NCI-H1105 (cell line): ENCODE measurements at places on chromosomes 6 and 20.

GRCh38 chr6:151948002-151948743, 140.7 kb downstream of the ESR1 start:
- no peak for DNase-seq

- DNase-seq, result no peak
These were observed 152.7 kb downstream of the RNGTT start for GRCh38 chr6:88810701-88811100.

- DNase-seq, result no peak
These were observed 212.8 kb upstream of the CST7 start for GRCh38 chr20:24736131-24736843.

- DNase-seq, result no peak
These were observed 30.5 kb upstream of the DLGAP4 start for GRCh38 chr20:36275441-36276189.

DNA sequence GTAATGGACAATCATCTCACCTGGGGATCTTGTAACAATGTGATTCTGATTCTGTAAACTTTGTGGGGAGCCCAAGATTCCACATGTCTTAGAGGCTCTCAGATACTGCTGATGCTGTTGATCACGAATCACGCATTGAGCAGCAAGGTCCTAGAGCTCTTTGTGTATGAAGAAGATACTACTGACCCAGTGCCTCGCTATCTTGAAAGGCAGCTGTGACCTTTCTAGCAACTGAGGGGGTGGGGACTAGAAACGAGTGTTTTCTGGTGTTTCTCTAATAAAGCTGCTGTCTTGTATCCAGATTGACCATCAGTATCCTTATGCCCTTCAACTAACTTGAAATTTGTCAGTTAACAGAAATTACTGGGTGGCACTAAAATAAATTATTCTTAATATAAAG, 142.9 kb downstream of the MTHFD1L start:
- no peak for DNase-seq

DNA sequence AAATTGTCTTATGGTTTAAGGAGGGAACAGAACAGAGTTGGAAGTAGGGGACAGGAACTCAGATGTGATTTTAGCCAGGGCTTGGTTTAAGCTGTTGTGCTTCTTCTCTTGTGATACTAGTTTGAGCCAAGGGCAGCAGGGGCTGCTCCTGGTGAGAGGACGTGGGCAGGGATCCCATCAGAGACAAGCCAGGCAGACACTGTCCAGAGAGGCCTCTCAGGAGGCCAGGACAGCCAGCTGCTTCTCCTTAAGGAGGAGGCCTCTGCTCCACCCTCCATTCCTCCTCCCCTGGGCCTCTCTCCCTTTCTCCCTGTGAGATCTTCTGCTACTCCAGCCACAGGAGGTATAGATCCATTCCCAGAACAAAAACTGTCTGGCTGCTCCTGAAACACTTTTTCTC, 108.4 kb upstream of the MLN start:
- no peak for DNase-seq

GRCh38 chr6:3001773-3002293, 2.1 kb downstream of the NQO2 start:
- DNase-seq, result no peak

DNA sequence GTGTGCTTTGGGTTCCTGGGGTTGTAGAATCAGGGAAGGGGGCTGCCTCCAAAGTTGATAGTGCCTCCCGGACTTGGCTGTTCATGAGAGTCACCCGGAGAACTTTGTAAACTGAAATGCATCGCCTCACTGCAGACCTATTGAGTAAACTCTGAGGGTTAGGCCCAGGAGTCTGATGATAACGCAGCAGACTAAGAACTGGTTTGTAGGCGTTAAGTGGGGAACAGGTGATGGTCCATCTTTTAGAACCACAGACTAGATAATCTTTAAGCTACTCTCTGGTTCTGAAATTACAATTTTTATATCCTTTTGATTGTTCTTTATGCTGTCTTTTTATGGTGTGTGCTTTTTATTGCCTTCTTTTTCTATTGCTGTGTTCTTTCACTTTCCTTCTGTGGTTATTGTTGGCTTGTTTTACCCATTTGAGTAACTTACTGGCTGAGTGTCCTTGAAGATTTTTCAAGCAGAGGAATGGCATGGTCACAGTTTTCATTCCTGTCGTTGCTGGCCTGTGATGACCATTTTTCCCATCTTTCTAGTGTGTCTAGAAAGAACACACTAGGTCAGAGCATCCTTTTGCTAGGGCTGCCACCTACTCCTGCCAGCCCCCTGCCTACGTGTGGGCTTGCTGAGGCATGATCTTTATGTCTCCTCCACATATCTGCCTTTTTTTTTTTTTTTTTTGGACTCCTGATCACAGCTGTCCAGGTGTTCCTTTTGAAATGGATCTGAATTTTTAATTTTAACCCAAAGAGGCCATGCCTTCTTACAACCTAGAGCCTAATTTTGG, 30.9 kb downstream of the LRRC1 start:
- no peak for DNase-seq

DNA sequence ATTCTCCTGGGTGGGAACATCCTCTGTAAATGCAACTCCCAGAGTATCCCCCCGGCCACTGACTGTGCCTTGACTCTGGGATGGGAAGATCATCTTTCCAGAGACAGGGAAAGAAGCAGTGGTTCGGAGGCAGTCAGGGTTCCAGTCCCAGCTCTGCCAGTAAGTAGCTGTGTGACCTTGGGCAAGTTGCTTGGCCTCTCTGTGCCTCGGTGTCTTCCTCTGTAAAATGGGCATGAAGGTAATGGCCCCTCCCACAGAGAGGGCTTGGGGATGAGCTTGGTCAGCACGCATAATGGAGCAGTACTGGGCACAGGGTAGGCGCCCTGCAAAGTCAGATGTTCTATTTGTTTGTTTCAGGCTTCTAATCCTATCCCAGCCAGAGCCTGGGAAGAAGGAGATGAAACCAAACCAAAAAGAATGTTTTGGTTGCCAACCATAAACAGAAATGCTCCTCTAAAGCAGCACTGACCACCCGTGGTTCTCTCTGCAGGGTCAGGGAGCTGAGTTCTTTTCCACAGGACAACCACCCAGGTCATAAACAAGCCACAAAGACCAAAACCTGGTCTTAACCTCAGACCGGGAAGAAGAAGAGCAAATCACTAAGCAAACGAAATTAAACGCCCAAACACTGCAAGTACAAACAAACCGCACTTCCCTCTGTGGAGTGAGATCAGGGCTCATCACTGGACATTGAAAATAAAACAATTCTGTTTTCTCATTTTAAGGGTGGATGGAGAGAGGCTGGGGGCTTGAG, 381.0 kb upstream of the SULF2 start:
- no peak for DNase-seq

DNA sequence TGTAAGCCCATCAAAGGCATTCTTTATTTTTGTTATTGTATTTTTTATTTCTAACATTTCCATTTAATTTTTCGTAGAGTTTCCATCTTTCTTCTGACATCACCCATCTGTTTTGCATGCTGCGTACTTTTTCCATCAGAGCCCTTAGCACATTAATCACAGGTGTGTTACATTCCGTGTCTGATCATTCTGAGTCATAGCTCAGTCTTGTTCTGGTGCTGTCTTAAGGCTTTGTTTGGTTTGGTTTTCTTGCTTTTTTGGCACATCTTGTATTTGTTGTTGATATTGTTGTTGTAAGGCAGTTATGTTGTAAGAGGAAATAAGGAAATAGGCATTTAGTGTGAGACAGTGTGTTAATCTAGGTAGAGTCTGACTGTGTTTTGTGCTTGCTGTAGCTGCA, 214.6 kb upstream of the CDH4 start:
- no peak for DNase-seq

- no peak for DNase-seq
These were observed 52.7 kb downstream of the PYGB start for GRCh38 chr20:25300496-25301170.

DNA sequence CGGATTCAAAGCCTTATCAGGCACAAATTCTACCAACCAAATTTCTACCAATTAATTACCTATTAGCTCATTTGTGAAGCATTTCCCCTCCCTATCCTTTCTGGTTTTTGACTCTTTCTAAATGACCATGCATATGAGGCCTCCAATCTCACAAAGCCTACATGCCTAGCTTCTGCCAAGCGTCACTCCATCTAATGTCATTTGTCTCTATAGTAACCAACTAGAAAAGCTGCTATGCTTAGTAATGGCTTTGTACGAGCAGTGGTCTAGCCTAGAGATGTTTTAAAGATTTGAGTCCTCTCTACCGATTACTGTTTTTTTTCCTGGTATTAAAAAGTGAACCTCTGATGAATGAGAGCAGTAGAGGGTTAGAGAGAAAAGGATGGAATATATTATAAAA, 4.8 kb upstream of the ASF1A start:
- peak; percentile 54 for DNase-seq

DNA sequence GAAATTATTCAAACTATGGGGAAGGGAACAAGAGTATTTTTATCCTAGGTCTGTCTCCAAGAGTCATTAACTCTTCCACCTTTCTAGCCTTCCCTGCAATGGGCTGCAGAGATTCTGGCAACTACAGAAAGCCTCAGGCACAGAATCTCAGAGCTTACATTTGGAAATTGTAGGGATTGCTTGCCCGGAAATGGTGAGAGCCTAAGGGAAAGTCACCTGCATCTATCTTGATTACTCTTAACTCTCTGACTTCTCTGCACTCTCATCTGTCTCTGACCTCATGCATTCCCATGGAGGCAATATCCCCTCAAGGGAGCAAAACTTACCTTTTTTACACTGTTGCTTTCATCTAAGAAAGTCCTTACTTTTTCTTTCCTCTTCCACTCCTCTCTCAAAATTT, 513.2 kb upstream of the MARCKS start:
- DNase-seq, result no peak

DNA sequence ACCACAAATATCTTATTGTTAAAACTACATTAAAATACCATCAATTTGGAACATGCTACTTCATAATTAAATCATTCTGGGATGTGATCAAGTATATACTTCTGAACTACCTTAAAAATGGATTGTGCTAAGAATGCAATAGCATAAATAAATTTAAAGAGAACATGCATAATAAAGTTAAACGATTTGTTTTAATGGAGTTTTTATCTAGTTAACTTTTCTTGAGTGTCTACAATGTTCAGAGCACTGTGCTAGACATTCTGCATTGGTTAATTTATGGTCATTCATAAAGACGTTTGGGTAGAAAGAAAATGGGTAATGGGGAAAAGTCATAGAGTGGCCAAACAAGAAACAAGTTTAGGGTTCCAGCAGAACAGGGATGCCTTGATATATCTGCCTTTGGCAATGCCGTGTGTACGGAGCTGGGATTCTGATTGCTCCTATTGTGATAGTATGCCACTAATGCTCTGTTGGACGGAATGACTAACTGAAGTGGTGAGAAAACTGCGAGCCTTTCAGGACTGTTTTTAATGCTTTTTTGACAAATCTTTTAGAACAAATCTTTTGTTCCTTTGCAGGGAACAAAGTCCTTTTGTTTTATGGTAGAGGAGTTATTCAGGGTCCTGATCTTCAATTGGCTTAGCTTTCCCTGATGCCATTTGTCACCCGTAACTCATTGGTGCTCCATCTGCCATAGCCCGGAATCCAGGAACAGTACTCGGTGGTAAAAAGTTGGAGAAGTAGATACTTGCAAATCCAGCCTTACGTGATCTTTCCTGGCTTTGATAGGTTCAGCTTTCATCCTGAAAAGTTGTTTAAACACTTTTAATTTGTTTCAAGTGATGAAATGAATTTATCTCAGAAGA, 162.6 kb downstream of the BCKDHB start:
- DNase-seq, result no peak

DNA sequence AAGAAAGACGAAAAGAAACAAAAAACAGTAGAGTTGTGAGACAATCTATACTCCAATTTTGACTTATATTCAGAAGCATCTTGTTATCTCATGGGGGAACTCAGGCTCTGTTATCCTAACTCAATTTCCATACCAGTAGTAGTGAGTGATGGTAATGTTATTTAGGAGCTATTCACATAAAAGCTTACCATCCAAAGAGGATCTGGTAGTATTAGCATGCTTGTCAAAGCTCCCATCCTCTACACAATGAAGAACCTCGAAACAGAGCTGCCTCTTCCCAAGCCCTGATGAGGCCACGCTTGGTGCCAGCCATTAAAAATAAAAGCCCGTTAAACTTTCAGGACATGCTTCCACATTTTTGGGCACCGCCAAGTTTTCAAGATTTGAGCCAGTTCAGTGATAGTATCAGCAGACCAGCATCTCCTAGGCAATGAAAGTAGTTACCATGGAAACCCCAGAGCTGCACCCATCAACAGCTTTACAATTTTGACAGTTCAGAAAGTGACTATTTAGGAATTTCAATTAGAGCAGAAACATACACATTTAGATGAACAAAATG, 173.3 kb downstream of the CD83 start:
- no peak for DNase-seq

DNA sequence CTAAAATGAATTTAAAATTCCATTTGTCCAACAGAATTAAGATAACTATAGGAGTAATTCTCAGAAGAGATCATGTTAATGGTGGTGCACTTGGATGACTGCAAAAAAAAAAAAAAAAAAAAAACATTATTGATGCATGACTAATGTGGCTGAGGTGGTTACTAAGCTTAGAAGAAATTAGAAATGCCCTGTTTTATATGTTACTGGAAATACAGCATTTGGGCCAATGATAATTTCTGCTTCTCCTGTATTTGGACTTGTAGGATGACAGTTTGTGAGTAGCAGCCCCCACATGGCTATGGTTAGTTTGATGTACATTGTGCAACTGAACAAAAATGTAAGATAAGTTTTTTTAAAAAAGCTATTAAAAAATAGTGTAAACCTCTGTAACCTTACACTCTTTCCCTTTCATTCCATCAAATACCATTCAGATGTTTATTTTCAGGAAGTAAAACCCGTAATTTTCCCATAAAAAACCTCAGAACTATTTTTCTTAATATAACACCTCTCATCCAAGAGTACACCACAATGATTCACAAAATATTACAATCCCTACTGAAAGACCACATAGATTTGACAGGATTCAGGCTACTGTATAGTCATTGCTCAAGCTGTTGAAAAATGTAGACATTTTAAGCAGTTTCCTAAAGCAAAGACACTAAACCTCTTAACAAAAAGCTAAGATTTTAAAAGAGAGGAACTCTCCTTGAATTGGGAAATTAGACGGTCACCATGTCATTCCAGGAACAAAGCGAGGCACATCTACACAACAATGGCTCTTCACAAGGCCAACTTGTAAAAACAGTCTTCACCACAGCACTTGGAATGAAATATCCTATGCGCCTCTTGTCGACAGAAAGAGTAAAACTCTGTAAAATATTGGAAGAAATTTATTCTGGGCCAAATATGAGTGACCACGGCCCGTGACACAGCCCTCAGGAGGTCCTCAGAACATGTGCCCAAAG, 83.0 kb downstream of the WDR27 start:
- DNase-seq, result no peak
